Hypothalamus (tissue), 51 donors: ENCODE measurements at places on chromosomes 1 and 21.

- DNase-seq: no peak
These were observed 5.4 kb upstream of the NTNG1 start for GRCh38 chr1:107135463-107135862.

GRCh38 chr1:85133565-85134159, 67.2 kb downstream of the SYDE2 start:
- DNase-seq: no peak

- DNase-seq: peak; percentile 39
These were observed 645 bp downstream of the ATP6V0B start for GRCh38 chr1:43975249-43975961.

DNA sequence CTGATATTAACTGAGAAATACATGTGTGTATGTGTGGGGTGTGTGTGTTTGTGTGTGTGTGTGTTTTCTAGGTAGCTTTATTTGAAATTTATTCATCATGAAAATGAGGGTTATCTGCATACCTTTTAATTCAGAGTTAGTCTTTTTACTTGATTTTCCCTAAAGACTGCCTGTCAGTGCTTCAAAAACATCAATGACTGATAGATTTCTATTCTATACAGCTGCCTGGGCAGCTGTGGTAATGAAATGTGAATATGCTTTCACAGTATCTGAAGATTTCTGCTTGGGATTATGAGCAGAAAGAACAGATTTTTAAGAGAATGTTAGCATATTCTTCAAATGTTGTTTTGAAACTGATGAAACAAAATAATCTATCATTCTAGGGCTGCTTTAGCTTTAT, 119.7 kb upstream of the ZRANB2 start:
- DNase-seq: no peak

GRCh38 chr1:221190249-221190648, 311.0 kb downstream of the HLX start:
- DNase-seq: no peak
